Stimulated activated CD8-positive, alpha-beta memory T cell treated with anti-CD3 and anti-CD28 coated beads, Interleukin-2, amount 100 ng/mL, for 1 hour (primary cell): ENCODE measurements at places on chromosomes 13 and 19.

- DNase-seq = no peak
Measured at GRCh38 chr13:63409791-63410351, 1994.2 kb upstream of the PCDH20 start.

GRCh38 chr13:31433207-31433606, 233.4 kb downstream of the B3GLCT start:
- no peak for DNase-seq

GRCh38 chr19:47376589-47377144, 27.6 kb downstream of the DHX34 start:
- no peak for DNase-seq

GRCh38 chr19:30449673-30450072, 77.5 kb downstream of the ZNF536 start:
- DNase-seq = no peak
